ENCODE measurements at places on chromosomes 13 and 19.
A peak's percentile ranks its signal among the peaks of the same experiment; 100 is the strongest.

- no peak for DNase-seq
These were observed at the start of gene VSTM1 for GRCh38 chr19:54063350-54064116. TSS of gene VSTM1 (minus strand) at chr19:54063897. CDS start at chr19:54063777, 120 bp downstream.

- no peak for DNase-seq
These were observed 322.3 kb downstream of the DLEU7 start for GRCh38 chr13:50521006-50521830.

DNA sequence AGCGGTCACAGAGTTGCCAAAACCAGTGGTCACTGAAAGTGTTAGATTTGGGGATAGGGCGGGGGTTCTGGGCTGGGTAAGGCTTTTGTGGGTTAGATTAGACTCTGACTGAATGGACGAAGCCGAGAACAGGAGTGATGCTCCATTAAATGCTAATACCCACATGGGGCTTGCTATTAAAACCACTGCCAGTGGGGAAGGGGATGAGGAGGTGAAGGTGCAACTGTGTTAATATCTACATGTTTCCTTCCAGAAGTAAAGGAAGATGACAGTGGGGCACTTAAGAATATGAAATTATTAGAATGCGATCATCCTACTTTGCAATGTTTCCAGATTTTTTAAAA lies 573 bp upstream of the ZNF614 start:
- DNase-seq, result no peak

DNA sequence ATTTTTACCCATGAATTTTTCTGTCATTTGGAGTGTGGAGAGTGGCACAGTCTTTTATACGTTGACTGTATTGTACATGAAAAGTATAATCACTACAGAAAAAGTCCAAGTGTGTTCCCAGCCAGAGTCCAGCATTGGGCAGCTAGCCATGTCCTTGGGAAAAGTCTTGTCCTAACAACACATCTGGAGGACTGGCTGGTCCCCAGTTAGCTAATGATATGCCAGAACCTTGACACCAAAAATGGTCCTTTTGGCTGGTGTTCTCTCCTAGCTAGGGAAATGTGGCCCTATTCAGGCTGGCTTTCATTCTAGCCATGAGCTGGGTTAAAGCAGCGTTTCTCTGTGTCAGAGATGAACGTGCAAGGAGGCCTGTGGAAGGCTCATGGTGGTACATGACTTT lies 98.9 kb downstream of the ESD start:
- DNase-seq, result no peak

DNA sequence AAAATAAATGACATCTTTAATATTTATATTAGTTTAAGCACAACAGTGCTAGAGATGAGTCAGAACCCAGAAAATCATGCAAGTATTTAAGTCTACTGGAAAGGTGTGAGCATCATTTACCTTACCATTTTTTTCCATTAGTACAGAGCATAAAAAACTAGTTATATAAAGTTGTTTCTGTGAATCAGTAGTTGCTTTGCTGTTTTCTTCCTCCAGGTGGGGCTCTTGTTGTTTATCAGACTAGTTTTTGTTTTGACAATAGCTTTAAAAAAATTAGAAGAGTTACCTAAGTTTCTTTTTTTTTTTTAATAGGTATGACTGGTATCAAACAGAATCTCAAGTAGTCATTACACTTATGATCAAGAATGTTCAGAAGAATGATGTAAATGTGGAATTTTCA lies 12.7 kb downstream of the SUGT1 start:
- DNase-seq, result no peak

GRCh38 chr13:26400545-26400944 lies 146.6 kb downstream of the CDK8 start:
- DNase-seq, result no peak

DNA sequence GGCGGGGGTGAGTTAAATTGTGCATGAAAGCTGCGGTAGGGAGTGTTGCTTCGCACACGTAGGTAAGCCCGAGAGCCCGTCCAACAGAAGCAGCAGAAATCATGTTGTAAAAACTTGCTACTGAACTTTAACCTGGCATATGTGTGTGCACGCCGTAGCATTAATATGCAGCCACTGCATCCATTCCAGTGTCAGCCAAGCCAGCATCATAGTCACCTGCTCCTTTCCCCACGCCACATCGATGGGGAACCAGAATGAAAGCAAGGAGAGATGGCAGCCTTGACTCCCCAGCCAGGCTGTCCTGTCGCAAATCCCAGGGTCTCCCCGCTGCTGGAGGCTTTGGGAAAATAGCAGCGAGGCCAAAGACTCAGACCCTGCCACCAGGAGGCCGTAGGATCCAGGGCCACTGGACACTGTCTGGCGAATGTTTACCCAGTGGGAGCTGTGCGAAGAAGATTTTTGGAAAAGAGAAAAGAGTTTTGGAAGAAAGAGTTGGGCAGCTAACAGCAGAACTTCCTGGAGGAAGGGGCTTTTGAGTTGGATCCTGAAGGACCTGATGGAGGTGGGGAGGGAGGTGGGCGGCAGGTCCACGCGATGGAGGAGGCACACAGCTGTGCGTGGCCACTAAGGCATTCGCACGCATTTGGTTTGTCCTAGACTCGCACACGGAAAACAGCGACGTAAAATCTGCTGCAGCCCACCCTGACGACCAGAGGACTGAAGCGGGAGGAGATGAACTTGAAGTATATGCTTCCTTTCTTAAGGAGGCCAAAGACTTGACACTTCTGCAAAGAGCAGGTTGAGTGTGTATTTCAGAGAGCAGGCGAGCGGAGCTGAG lies 48.7 kb upstream of the RANBP3 start:
- no peak for DNase-seq

DNA sequence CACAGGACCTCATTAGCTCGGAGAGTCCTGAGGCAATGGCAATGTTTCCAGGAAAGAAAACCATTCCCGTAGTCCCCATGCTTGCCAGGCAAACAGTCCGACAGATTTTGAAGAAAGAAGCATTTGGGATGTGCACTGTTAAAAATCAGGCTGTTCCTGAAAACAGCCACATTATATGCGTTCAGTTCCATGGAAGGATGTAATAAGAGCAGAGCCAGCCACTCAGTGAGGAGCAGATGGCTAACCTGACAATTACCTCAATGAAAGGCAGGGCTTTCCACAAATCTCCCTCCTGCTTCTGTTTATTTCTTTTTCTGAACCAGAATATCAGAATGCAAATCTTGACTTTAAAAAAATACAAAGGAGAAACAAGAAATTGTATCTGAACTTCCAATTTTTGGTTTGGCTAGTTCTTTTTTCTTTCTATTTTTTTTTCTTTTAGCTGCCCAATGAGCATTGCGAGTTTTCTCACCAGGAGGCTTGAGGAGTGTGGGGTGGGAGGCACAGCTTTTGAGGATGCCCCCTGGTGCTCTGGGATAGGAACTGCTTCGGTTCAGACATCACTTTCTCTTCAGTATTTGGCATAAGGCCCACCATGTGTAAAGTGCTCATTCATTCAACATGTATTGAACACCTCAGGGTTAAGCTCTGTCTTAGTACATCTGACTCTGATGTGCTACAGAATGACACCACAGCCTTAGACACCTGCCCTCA lies 124.2 kb downstream of the TBC1D4 start:
- DNase-seq, result peak; percentile 75

GRCh38 chr13:44147648-44148047 lies 226.0 kb upstream of the SERP2 start:
- no peak for DNase-seq

DNA sequence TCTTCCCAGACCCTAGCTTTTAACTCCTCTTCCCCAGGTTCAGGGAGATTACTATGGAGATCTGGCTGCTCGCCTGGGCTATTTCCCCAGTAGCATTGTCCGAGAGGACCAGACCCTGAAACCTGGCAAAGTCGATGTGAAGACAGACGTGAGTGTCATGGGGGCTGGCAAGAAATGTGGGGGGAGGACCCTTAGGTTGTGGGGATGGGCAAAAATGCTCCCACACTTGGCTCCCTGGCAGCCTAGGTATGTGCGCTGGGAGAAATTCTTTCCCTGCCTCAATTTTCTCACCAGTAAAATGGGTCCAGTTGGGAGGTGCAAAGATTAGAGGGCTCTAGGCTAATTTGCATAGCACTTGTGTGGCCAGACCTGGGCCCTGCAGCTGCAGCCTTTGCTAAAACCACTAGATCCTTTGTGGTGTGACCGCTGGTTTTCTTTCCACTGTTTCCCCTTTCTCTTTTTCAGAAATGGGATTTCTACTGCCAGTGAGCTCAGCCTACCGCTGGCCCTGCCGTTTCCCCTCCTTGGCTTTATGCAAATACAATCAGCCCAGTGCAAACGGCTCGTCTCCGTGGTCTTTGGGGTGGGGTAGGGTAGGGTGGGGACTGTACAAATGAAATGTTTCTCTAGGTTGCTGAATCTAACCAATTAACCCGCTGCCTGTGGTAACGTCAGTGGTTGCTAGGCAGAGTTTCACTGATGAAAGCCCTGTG lies 959 bp upstream of the RAB4B start:
- DNase-seq, result peak; percentile 95

- peak; percentile 22 for DNase-seq
These were observed 433 bp downstream of the SIX5 start for GRCh38 chr19:45768655-45768983.

- no peak for DNase-seq
These were observed 716 bp upstream of the MAP2K2 start for GRCh38 chr19:4124638-4125037.

- DNase-seq, result no peak
These were observed at the start of gene SCEL for GRCh38 chr13:77535448-77535847. TSS of gene SCEL (plus strand) at chr13:77535706. CDS start at chr13:77555876, 20,170 bp downstream.

GRCh38 chr19:49214701-49215100 lies 57.1 kb downstream of the TRPM4 start:
- no peak for DNase-seq

- DNase-seq, result no peak
These were observed 19.1 kb upstream of the LMTK3 start for GRCh38 chr19:48530770-48531169.

- no peak for DNase-seq
These were observed 28.0 kb downstream of the CYP4F2 start for GRCh38 chr19:15869873-15870272.

- peak; percentile 43 for DNase-seq
These were observed 39.3 kb downstream of the RGCC start for GRCh38 chr13:41496420-41497234.

DNA sequence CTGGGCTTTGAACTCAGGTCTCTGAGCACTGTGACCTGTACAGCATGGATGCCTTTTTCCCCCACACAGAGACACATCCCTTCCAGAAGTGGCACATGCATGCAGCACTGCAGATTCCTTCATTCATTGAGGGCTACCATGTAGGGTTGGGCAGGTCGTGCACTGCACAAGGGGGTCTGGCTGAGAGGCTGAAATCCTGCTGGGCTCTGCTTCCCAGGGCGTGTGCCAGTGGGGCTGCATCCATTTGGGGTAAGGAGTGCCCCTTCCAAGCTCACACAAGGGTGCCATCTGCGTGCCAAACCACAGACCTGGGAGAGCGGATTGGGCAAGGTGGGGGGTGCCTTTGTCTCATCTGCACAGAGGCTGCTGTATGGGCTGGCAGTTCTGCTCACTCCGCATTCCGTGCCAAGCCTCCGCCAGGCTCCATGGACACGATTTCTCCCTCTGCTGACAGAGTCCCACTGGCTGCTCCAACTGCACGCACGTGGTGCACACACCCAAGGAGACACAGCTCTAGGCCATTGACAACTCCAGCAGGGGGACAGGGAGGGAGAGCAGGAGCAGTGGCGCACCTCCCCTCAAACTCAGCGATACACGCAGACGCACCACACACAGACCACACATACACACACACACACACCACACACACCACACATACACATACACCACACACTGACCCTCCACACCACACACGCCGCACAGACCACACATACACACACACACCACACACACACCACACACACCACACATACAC lies 4.5 kb upstream of the SHISA7 start:
- DNase-seq, result no peak

DNA sequence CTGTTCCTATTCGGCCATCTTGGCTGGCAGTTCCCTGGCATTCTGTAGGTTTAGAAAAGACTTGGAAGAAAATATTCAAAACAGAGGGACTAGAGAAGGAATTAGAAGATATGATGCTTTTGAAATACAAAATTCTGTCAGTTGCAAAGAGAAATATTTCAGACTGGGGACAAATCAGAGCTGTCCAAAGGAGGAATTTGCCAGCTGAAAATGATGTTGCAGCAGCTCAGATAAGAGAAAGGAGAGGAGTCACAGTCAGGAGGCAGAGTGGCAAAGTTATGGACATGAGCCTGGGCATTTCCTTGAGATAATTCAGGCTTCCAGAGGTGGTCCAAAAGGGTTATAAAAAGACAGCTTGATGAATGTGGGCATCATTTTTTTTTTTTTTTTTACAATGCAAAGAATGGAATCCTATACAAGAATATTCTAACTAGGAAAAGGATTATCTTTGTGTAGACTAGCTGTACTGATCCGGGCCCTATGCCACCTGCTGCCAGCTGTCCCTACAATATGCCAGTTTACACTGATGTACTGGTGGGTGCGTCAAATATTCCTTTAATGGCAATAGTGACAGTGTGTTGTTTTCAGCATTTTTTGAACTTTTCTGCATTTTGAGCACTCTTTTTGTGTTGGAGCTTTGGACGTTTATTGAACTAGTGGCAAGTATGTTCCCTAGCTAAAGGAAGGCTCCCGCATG lies 31.8 kb upstream of the CBY2 start:
- DNase-seq, result no peak

- no peak for DNase-seq
These were observed 353.6 kb downstream of the SPRY2 start for GRCh38 chr13:79987323-79987722.

- peak; percentile 92 for DNase-seq
These were observed 149.5 kb downstream of the DCT start for GRCh38 chr13:94329754-94330551.

DNA sequence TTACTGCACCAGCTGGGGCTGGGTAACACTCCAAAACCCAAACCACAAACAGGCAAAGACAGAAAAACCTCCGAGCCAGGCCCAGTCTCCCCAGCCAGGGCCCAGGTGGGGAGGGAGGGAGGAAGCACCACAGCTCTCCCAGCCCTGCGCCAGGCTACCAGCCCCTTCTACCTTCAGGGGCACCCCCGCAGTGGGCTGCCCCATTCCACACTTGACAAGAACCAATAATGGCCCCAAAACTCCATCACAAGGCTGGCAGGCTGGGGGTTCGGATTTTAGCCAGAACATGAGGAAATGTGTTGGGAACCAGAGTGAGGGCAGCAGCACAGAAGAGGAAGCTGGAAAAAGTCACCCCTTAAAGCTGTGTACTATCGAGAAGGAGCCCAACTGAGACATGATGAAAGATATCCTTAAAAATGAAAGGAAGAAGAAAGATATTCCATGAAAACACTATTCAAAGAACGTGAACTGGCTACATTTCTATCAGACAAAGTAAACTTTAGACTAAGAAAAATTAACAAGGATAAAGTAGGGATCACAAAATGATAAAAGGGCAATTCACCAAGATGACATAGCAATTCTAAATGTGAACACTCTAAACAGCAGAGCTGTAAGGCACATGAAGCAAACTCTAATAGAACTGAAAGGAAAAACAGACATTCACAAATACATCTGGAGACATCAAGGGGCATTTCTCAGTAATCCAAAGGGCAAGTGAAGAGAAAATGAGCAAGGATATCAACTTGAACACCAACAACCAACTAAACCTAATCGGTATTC lies 12.9 kb downstream of the TUBGCP3 start:
- DNase-seq, result no peak
